ENCODE measurements at places on chromosomes 6 and 20.
A peak's percentile ranks its signal among the peaks of the same experiment; 100 is the strongest.

DNA sequence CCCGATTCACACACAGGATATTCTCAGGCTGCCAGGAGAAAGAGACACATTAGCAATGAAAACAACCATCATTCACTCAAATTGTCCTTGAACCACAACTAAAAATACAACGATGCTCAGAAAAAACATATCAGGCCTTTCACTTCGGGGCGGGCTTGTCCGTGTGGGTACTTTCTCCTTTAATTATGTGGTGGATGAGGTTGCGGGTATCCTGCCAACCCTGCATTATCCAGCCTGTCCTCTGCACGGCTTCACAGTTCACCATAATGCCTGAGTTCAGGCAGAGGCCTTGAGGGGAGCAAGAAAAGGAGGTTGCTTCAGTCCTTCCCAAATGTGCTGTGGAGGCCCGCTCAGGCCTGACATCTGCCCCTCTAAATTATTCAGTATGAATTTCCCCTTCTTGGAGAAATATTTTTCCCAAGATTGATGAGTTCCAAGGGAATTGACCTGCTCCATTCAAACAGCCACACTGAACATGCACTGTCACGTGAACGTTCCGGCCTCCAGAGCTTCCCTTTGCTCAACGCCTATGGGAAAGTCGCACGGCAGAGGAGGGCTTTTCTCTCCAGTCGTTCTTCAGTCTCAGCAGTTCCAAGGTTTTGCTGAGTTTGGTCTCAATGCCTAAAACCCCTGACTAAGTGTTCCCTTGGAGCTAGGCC is 70.3 kb downstream of the MYLK4 start:
- DNase-seq, result no peak

- DNase-seq, result peak; percentile 17
Observed at GRCh38 chr6:2222275-2222842, 23.0 kb downstream of the GMDS start.

GRCh38 chr6:143894655-143895054 is 30.4 kb downstream of the ZC2HC1B start:
- DNase-seq, result no peak

DNA sequence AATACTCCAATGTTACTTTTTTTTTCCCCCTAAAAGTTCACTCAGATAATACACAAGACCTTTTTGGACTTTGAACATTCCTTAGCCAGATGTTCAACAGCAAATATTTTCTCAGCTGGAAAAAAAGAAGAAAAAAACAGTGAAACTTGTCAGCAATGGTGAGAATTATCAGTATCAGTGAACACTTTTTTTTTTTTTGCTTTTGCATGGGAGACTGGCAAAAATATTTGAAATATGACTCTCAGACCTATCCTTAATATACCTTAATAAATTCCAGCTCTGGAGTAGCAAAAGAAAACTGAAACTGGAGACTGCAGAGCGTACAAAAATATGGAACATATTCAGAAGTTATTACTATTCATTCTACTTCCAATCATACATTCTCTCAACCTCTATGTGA is 92.3 kb downstream of the RFPL4B start:
- no peak for DNase-seq

GRCh38 chr20:57882451-57883161 is 172.8 kb upstream of the PMEPA1 start:
- DNase-seq, result peak; percentile 92

- no peak for DNase-seq
Observed at GRCh38 chr6:119683031-119683430, 333.5 kb upstream of the MAN1A1 start.

GRCh38 chr6:14113976-14114375 is 3.6 kb upstream of the CD83 start:
- DNase-seq, result no peak

GRCh38 chr20:7106910-7107309 is 339.4 kb downstream of the BMP2 start:
- no peak for DNase-seq

DNA sequence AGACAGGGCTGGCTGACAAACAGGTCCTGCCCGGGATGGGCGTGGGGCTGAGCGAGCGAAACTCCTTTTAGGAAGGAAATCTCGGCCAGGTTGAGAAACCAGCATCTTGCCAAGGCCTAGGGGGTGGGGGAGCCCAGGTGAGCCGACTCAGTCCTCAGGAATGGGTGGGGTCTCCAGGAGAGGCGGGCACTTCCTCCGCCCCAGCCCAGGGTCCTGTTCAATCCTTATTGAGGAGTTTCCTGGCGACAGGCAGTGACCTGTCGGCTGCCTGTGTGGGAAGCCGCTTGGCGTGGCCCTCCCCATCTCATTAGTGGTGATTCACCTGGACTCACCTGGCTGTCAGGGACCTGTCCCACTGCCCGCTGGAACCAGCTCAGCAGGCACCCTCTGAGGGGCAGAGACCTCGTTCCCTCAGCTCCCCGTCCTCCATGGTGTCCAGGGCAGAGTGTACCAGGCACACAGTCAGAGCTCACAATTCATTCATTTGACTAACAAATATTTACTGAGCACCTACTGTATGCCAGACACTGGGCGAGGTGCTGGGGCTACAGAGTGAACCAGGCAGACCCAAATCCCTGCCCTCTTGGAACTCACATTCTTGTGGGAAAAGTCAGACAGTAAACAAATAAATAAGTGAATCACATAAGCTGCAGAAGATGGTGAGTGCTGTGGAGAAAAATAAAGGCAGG is 51.1 kb downstream of the FGD2 start:
- no peak for DNase-seq

- DNase-seq, result no peak
Observed at GRCh38 chr6:21375151-21376116, 218.1 kb upstream of the SOX4 start.

GRCh38 chr20:43893930-43894329 is 20.7 kb upstream of the TOX2 start:
- DNase-seq, result no peak

DNA sequence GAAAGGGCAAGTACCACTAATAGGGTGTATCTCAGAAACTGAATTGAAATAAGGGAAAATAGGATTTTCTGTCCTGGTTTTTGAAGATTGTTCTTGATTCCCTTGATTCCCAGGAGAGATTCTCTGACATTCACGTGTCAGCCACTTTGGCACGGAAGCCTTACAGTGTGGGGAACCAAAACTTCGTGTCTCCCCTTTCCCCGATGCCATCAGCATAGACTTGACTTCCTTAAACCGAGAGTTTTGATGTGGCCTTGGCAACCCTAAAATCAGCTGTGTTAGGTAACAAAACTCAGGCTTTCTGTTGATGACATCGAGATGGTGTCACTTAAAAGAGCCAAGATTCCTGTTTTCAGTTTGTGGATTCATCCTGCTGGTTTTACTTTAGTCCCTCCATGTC is 7.5 kb downstream of the HMGN4 start:
- no peak for DNase-seq

DNA sequence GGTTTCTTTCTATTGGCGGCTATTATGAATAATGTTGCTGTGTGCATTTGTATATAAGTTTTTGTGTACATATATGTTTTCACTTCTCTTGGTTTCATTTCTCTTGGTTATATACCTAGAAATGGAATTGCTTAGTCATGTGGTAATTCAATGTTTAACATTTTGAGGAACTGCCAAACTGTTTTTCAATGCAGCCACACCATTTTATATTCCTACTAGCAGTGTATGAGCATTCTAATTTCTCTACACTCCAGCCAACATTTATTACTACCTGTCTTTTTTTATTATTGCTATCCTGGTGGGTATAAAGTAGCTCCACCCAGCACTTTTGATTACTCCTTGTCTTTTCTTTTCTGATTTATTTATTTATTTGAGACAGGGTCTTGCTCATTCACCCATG is 54.8 kb downstream of the PHACTR2 start:
- no peak for DNase-seq

- no peak for DNase-seq
Observed at GRCh38 chr6:7646394-7646793, 56.4 kb downstream of the SNRNP48 start.

- no peak for DNase-seq
Observed at GRCh38 chr6:126042001-126042419, 55.7 kb downstream of the TRMT11 start.

DNA sequence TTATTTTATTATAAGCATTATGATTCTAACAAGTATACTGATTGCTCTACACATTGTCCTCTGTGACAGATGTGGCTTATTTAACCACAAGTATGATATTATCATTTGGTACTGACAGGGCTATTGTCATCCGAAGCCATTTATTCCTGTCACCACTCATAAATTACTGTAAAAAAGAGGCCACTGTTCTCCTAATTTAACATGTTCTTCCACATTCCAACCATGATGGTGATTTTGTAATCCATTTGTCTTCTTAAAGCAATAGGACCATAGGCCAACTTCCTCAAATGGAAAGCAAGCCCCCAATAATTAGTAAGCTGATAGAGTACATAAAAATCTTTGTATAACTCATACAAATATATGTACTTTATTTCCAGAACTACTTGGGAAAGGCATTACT is 50.6 kb downstream of the FUT9 start:
- DNase-seq, result no peak

GRCh38 chr20:41174782-41175181 is 37.4 kb downstream of the PLCG1 start:
- DNase-seq, result peak; percentile 73

DNA sequence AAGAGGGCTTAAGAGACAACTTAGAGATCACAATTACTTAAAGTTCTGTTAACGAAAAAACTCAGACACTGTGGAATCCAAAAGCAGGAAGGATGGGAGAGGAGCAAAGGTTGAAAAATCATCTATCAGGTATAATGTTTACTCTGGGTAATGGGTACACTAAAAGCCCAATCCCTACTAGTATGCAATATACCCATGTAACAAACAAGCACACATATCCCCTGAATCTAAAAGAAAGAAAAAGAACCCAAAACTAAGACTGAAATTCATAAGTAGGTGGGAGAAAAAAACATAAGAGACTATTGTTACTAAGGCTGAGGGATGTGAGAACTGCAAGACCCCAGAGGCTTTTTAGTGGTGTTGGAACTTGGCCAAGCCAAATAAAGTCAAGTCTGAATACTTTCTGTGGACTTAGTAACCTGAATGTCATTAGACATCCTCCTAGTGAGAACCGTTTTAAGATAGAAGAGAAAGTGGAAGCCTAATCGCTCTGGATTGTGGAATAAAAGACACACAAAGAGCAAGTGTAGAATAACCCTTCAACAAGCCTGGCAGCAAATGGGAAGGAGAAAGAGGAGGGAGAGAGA is 189.4 kb upstream of the RNF217 start:
- DNase-seq, result no peak

GRCh38 chr6:53411451-53411850 is 62.7 kb upstream of the ELOVL5 start:
- no peak for DNase-seq

DNA sequence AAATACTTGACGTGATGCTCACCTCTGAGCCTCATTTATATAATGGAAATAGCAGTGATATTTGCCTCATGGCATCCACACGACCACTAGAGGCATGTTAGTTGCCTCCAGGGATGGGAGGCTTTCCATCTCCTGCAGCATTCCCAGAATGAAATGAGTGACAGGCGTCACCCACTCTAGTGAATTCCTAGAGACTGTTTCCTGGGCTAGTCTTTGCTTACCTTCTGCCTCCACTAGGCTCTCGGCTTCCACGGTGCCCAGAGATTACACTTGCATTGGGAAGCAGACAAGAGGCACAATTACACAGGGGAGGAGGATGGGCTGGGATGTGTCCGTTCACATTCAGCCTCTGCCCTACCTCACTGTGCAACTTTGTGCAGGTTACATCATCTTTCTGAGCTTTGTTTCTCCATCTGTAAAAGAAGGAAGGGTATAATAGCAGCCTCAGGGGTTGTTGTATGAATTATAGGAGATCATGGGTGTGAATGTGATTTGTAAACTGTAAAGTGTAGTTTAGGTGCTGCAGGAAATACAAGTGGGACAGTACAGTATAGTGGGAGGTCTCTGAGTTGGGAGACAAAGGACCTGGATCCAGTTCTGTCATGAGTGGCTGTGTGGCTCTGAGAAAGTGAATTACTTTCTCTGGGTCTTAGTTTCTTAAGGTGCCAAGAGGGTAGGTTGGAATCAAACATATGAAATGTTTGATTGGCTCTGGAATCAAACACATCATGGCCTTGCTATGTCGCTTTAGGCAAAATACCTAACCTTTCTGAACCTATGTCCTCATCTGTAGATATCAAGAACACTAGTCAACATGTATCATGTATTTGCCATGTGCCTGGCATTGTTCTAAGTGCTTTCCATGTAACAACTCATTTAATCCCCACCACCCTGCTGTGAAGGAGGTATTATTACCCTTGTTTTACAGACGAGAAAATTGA is 3.6 kb upstream of the VSTM2L start:
- peak; percentile 85 for DNase-seq

DNA sequence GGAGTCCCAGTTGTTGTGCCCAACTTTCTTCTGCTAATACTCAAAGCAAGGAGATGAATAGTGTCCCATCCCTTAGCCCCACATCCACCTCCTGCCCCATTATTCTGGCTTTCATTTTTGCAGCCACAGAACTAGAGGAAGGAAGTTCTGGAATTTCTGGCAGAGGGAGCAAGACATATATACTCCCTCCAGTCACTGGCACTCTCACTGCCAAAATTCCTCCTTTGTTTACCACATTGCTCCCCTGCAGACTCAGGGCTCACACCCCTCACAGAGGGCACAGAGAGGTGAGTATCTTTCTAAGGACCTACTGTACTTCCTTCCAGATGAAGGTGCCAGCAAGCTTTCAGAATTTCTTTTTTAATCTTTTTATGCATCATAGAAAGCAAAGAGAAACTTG is 168.0 kb upstream of the ID4 start:
- DNase-seq, result no peak

DNA sequence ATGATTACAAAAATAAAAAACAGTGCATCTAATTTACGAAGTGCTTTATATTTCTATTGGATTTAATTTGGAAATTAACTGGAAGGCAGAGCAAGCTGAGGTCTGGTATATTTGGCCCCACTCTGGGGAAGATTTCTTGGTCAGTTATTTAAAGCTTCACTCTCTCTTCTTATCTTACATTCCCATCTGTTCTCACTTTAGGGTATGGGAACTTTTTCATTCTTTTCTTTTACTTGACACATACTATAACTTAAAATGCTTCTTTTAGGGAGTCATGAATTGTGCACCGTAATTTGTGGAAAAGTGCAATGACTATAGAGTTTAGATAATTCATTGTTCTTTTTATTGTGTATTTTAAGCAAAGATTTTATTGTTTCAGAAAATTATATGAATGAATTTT is 170.4 kb downstream of the BCKDHB start:
- no peak for DNase-seq

- DNase-seq, result no peak
Observed at GRCh38 chr20:19275038-19275629, 62.7 kb downstream of the SLC24A3 start.

- no peak for DNase-seq
Observed at GRCh38 chr6:7173843-7174503, 66.2 kb downstream of the RREB1 start.

GRCh38 chr6:3789018-3789895 is 37.7 kb upstream of the PXDC1 start:
- no peak for DNase-seq

DNA sequence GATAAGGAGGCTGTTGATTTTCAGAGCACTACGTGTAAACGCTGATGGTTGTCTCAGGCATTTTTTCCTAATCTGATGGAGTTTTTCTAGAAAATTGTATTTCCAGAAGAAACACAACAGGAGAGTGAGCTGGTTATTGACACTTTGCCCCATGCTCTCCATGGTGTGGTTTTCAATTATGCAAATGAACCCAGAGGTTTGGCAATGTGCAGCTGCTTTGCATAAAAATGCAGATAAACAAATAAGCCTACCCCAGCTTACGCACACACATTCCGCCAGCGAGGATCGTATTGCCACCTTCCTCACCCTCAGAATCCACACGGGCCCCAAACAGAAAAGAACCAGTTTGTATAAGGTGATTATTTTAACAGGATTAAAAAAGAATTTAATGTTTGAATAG is 45.1 kb upstream of the FRMD1 start:
- DNase-seq, result no peak

- no peak for DNase-seq
Observed at GRCh38 chr6:52134011-52134410, 46.6 kb upstream of the PKHD1 start.

Measured in myocyte (in vitro differentiated cells).